ENCODE measurements at places on chromosomes 2 and 18. TPM values are rescaled to one million over a fixed set of nuclear protein-coding genes. Genes with fewer than 3 reads are reported as not detected.

STARD6 gene
- total RNA-seq = not detected

DNA sequence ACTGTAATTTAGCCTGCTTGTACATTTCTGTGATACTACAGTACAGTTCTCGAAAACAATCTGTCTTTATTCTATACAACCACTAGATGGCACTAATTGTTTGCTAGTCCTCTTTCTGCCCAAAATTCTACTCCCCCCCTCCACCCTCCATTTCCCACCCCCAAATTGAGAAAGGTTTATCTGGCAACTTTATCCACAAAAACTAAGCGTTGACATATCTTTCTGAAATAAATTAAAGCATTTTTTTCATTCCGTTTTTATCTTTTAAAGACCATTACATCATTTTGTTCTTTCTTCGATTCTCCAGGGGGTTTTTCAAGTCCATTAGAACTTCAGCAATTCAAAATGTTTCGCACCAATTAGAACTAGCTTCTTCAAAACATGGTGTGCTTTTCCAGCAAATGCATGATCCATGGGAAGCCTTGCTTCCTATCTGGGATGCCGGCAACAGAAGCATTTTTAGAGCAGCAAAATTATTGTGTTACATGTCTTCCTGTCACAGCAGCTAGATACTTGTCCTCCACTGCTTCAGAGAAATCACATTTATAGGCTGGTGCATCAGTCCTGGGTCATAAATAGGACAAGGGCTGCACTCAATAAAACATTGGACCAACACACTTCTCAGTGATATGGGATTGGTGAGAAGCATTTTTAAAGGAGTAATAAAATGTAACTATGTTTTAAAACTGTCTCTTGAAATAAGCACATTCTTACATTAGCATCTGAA lies 241.3 kb downstream of the PAX3 start:
- H3K27ac ChIP-seq = no peak overlapping the region
- no peak for DNase-seq
- no peaks in the 10 kb centered on the region for H3K36me3 ChIP-seq
- H3K27me3 ChIP-seq = no peaks in the 10 kb centered on the region

- no peak overlapping the region for H3K4me3 ChIP-seq
- no peaks in the 10 kb centered on the region for H3K4me1 ChIP-seq
- no peaks in the 10 kb centered on the region for H3K36me3 ChIP-seq
- H3K27ac ChIP-seq = peak overlapping the region; percentile 29
These were observed 7.1 kb downstream of the PKDCC start for GRCh38 chr2:42054714-42055430.

DNA sequence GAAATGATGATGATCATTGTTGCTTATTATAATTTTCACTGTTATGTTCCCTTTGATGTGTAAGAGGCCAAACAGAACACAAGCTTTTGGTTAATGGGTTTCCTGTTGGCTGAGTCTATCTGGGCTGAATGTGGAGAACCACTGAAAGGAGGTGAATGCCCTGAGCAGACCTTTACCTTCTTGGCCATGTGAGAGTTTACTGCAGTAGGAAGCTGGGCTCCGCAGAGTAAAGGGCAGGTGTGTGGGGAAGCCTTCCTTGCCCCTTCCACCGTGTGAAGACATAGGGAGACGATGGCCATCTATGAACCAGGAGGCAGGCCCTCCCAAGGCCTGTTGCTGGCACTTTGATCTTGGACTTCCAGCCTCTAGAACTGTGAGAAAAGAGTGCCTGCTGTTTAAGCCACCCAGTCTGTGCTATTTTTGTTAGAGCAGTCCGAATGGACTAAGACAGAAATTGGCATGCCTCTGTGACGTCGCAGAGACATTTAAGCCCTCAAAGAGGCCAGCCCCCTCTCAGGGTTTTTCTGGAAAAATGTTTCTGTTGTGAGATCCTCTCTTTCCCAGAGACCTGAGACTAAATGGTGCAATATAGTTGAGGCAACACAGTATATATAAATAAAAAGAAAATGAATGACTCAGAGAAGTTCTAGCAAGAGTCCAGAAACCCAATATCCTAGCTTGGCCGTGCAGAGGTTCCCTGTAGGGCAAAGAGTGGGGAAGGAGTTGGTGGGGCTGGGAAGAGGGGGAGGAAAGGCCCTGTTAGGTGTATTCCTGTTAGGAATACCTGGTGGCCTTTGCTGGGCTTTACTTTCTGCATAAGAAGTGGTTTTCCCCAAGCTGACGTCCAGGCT lies 121.9 kb upstream of the LGALSL start:
- H3K36me3 ChIP-seq = no peaks in the 10 kb centered on the region
- no peak overlapping the region for H3K27ac ChIP-seq
- H3K4me3 ChIP-seq = no peak overlapping the region
- H3K4me1 ChIP-seq = no peaks in the 10 kb centered on the region
- DNase-seq = no peak
- no peaks in the 10 kb centered on the region for H3K27me3 ChIP-seq

DNA sequence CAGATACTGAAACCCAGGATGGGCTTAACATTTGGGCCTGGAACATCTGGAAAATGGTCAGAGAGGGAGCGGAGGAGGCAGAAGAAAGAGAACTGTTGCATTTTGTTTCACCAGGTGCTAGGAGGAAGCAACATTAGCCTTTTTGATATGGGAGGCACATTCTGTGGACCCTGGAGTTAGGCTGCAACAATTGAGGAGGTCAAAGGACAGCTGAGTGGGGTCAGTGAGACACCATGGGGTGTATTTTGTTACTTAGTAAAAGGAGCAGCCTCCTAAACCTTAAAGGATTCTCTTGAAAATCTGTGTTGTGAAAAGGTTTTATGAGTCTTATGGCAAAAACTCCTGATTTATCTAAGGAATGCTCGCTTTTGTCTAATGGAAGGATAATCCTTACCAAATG lies 124.9 kb downstream of the GREB1L start:
- H3K27me3 ChIP-seq = no peaks in the 10 kb centered on the region
- no peak for DNase-seq
- H3K4me1 ChIP-seq = no peaks in the 10 kb centered on the region
- no peak overlapping the region for H3K27ac ChIP-seq
- H3K4me3 ChIP-seq = no peak overlapping the region
- H3K36me3 ChIP-seq = no peaks in the 10 kb centered on the region

DNA sequence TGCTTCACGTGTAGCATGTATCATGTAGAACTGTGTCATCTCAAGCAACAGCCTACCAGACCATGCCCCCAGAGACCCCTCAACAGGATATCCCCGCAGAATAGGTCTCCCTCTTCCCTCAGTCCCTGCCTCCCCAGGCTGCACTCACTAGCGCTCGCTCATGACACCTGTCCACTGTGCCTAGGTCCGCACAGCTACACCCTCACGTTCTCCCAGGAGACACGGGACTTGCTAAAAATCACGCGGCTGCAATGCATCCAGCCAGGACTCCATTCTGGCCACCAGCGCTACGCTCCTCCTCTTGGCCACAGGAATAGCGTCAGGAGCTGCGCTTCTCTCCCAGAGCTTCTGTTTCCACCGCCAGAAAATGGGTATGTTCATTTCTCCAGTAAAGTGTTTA lies 2.5 kb downstream of the PXDN start:
- DNase-seq = no peak
- no peaks in the 10 kb centered on the region for H3K27me3 ChIP-seq
- no peaks in the 10 kb centered on the region for H3K4me1 ChIP-seq
